NCI-H510A (cell line): ENCODE measurements at places on chromosomes 5 and 9.

GRCh38 chr9:34096751-34097150 lies 29.7 kb downstream of the DCAF12 start:
- no peak for DNase-seq

- DNase-seq, result no peak
Observed at GRCh38 chr5:120527251-120527650, 63.2 kb downstream of the PRR16 start.

GRCh38 chr5:39448506-39449128 lies 23.8 kb upstream of the DAB2 start:
- DNase-seq, result no peak

DNA sequence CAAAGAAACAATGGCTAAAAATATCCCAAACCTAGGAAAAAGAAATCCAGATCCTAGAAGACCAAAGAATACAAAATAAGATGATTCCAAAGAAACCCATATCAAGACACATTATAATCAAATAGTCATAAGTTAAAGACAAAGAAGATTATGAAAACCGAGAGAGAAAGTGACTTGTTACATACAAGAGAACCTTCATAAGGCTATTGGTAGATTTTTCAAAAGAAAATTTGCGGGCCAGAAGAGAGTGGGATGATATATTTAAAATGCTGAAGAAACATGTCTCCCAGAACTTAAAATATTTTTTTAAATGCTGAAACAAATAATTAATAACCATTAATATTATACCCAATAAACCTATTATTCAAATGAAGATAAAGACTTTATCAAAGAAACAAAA lies 687.3 kb downstream of the TLE4 start:
- no peak for DNase-seq

DNA sequence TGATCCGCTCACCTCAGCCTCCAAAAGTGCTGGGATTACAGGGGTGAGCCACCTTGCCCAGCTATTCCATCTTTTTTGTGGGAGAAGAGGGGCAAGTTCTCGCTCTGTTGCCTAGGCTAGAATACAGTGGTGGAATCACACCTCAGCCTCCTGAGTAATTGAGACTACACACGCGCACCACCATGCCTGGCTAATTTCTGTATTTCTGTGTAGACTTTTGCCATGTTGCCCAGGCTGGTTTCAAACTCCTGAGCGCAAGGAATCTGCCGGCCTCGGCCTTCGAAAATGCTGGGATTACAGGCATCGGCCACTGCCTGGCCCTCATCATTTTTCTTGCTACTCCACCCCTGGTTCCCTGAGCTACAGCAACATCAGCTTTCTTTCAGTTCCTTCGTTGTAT lies 2.8 kb upstream of the NOL6 start:
- DNase-seq, result no peak

GRCh38 chr5:136030956-136031611 lies 2.3 kb downstream of the TGFBI start:
- no peak for DNase-seq

DNA sequence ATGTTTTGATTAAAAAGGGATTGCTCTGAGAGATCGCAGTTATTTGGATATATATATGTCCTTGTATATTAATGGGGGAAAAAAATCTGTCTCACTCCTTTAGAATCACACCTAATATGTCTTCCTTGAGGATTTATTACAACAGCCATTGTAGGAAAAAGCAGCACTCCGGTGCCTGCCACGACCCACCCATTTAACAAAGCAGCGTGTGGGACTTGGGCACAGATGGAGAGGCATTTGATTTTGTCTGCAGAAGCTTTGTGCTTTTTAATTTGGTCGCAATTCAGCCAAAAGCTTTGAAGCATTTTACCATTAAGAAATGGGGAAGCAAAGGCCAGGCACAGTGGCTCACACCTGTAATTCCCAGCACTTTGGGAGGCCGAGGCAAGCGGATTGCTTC lies 159.2 kb downstream of the SMARCA2 start:
- no peak for DNase-seq

DNA sequence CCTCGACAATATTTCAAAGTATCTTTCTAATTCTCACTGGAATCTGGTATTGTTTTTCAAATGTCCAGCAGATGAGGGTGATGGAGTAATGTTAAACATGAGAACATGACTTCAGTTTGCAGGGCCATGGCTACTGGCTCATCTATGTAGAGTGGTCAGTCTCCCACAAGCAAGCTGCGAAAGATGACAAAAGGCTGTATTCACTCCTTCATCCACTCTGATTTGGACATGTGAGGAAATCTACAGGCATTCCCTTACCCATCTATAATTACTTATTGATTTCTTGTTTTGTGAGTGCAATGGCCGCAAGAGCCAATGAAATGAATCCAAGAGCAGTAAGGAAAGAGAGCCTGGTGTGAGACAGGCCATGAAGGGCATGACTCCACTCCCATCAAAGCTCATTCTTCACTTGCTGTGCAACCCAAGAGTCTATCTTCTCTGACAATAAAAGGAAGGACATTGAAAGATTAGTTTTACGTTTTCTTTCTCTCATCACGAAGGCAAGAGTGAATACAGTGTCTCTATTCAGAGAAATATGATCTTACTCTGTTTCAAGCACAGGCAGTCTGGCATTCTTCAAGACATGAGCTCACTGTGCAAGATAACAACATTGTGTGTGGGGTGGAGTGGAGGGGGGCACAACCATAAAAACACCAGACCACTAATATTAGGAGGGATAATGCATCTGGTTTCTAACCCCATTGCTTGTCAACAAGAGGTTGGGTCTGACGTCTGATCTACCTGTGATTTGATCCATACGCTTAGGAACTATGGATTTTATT lies 249.6 kb upstream of the DAP start:
- DNase-seq, result no peak

- no peak for DNase-seq
Observed at GRCh38 chr9:115884846-115885245, 268.7 kb upstream of the PAPPA start.

DNA sequence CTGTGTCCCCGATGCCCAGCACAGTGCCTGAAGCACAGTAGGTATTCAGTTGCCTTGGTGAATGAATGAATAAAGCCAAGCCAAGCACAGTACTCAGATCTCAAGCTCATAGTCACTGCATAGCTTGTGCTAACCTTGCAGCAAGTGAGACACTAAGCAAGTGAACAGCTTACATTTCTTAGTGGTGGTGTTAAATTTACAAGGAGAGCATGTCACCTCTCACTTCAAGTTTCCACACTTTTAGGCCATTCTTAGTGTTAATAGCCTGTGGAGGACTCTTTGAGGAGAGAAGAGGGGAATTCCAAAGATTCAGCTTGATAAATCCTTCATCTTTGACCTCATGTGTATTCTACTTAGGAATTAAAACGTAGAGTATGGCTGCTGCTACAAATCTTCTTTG lies 104.7 kb downstream of the C9orf152 start:
- DNase-seq, result no peak

DNA sequence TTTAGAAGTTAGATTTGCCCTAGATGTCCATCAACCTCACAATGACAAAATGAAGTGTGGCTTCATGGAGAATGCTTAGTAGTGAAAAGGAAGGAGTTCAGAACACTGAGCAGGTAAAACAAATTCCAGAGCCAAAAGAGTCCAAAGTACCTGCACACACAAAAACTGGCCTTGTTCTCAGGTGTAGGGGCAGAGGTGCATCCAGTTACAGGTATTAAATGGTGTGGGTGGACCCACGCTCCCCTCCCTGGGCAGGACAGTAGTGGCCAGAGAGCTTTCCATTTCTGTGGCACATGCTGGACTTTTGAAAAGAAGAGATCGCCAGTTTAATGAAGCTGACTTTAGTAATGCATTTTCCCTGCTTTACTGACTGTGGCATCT lies 47.2 kb downstream of the SECISBP2 start:
- no peak for DNase-seq

DNA sequence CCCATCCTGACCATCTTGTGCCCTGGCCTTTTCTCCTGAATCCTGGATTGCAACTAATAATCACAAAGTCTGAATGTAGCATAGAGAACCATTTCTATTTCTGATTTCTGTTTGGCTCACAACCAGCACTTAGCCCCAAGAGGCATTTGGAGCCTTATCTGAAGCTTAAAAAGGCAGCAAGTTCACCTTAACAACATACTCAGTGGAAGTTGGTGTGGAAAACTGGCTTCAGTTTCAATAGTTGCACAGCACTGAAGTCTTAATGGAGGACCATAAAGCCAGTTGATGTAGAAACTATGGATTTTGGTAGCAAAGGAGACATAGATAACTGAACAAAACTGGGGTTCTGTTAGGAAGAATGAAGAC lies 574.1 kb downstream of the PSAT1 start:
- no peak for DNase-seq
